Stimulated activated CD8-positive, alpha-beta memory T cell treated with anti-CD3 and anti-CD28 coated beads, Interleukin-7, amount 100 ng/mL, for 1 hour (primary cell): ENCODE measurements at places on chromosomes 7 and 10.

DNA sequence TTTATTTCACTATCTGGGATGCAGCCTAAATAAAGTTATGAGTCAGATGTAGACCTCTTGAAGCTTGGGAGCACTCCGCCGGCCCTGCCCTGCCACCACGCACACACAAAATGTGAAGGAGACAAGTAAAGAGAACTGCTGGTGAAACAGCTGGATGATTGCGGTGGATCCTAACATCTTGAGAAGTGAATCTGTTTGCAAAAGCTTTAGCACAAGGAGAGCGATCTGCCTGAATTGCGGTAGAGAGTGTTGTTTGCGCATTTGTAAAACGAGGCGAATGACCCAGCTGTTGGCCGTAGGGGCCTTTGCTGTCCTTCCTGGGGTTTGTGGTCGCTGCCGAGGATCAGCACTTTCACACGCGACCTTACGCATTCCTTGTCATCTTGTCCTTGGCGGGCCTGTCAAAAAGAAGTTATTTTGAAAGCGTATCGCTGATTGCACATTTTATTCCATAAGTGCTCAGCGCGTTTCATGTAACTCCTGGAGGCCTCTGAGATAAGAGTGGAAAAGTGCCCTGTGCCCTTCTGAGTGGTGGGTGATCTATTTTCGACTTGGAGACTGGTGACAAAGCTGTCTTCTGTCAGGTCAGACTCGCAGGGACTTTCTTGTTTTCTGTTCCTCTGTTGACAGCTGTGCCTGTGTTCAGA is 40.8 kb downstream of the RBM20 start:
- DNase-seq = no peak

DNA sequence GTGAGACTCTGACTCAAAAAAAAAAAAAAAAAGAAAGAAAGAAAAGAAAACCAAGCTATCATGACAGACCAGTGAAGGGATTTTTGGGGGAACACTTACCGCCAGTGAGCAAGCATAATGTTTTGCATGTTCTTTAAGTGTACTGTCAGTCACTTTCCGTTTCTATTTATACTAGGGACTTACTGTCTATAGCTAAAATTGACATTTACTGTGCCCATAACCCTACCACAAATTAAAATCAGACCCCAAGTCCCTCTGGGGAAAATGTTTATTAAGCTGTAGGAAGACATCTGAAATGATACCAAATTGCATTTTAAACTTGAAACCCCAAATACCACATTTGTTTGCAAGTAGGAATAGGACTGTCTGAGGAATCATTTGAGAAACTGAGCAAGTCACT is 252.8 kb downstream of the TRIL start:
- DNase-seq = no peak

GRCh38 chr10:108544500-108545120 is 1378.7 kb downstream of the XPNPEP1 start:
- no peak for DNase-seq

DNA sequence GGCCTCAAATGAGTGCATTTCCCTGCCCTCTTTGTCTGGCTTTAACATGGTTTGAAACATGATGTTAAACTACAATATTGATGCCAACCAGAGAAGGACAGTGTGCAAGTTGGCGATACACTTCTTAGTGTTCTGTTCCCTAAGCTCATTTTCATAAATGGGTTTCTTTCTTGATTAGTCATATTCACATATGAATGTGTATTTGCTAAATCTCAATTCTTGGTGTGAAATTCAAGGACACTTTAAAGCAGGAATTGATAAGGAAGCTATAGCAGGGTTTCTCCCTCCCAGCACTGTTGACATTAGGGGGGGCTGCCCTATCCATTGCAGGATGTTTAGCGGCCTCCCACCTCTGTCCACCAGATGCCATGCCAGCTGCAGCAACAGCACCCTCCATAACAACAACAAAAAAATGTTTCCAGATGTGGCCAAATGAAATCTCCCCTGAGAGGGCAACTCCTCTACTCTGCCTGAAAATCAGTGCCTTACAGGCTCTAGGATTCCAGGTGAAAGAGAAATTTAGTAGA is 13.1 kb downstream of the CCNY start:
- DNase-seq = no peak

GRCh38 chr10:116925056-116925455 is 75.8 kb downstream of the ENO4 start:
- DNase-seq = no peak
